ENCODE measurements at places on chromosomes 13 and 19.

- DNase-seq = no peak
Measured at GRCh38 chr19:7211191-7211951, 82.8 kb downstream of the INSR start.

GRCh38 chr19:38375098-38375493 is 725 bp downstream of the PSMD8 start:
- no peak for DNase-seq

GRCh38 chr13:54845351-54845965 is 1816.8 kb downstream of the OLFM4 start:
- DNase-seq = no peak

DNA sequence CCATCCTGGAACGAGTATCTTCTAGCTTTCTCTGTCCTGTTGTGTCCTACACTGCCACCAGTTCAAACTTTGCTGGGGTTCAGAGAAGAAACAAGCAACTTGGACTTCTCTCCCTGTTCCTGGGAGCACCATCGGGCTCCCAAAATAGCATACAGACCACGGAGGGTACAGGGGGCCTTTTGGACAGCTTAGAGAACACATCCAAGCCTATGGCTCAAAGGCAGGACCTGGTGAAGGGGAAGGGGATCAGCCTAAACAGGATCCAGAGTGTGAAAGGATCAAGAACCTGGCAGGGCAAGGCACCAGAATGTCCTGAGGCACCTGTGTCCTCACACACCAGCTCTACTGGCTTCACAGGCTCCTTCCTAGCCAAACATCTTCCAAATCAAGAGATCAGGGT is 1336.5 kb downstream of the UQCRFS1 start:
- DNase-seq = no peak

- DNase-seq = no peak
Measured at GRCh38 chr13:51821606-51822005, 17.6 kb upstream of the DHRS12 start.

GRCh38 chr19:29629836-29630534 is 23.9 kb downstream of the POP4 start:
- no peak for DNase-seq

GRCh38 chr13:80173224-80173623 is 167.7 kb downstream of the SPRY2 start:
- DNase-seq = no peak

GRCh38 chr19:29277102-29277501 is 64.2 kb upstream of the UQCRFS1 start:
- DNase-seq = no peak

DNA sequence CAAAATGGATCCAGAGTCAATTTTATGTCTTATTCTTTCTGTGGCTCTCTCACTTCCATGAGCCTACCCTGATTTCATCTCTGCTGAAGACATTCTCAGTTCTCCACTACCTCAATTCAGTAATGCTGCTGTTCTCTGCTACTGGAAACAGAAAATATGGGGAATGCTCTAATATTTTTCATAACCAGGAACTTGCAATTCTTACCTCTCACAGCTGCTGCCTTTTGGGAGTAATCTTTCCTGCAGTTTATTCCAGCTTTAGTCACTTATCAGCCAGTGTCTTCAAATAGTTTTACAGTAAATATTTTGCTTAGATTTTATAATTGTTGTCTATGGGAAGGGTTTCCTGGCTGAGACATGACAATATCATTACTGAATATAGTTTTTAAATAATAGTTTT is 145.1 kb upstream of the UFM1 start:
- DNase-seq = no peak

GRCh38 chr19:13160557-13160956 is 10.3 kb downstream of the IER2 start:
- DNase-seq = no peak

DNA sequence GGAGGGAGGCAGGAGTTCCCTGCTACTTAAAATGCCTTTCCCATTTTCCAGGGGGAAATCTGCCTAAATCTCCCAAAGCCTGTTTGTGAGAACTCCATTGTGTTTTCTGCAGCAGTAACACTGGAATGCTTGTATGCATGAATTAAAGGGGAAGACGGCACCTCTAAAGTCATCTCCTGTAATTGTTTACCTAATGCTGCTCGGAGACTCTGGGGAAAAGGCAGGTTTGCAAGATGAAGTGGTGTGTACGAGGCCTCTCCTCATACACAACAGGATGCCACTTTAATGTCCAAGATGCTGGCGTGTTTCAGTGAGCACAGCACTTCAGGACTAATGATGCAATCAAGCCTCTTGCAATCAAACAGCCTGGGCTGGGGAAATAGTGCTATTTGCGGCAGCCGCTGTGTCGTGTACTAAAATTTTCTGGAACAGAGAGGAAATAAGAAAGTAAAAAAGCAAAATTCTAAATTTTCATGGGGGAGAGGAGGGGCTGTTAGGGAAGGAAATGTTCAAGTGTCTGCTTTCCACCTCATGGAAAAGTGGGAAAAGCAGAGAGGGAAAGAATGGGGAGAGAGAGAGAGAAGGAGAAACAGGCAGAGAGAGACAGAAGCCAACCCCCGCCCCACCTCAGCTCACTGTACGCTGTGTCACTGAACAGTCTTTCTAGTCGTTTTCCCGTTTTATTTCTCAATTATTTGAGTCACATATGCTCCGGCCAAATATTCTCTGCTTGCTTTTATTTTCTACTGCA is 32.9 kb downstream of the TSHZ3 start:
- DNase-seq = no peak

GRCh38 chr19:52170304-52170703 is 1.1 kb downstream of the ZNF836 start:
- no peak for DNase-seq

GRCh38 chr19:3360421-3361383 is 5.7 kb upstream of the NFIC start:
- no peak for DNase-seq

DNA sequence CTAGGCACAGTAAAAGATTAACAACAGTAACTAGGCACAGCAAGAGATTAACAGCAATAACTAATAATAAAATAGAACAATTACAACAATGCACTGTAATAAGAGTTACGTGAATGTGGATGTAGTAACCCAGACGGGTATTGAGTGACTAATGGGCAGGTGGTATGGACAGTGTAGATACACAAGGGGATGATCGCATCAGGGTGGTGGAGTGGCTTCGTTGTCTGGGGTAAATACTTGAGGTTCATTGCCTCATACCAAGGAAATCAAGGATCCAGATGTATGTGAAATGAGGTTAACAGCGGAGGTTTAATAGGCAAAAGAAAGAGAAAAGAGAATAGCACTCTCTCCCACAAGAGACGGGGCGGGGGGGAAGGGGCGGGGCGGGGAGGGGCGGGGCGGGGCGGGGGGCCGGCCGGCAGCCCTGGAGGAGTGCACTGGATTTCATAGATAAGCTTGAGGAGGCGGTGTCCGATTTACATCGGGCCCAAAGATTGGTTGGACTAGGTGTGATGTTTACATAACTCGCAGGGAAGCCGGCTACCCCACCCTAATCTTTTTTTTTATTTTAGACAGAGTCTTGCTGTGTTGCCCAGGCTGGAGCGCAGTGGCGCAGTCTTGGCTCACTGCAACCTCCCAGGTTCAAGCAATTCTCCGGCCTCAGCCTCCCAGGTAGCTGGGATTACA is 106.3 kb downstream of the KCTD15 start:
- no peak for DNase-seq

- DNase-seq = no peak
Measured at GRCh38 chr19:41896581-41896942, 13.6 kb downstream of the ARHGEF1 start.

GRCh38 chr13:44660050-44660449 is 83.9 kb upstream of the TSC22D1 start:
- no peak for DNase-seq

GRCh38 chr19:48560095-48560530 is 8.1 kb downstream of the SULT2B1 start:
- no peak for DNase-seq

DNA sequence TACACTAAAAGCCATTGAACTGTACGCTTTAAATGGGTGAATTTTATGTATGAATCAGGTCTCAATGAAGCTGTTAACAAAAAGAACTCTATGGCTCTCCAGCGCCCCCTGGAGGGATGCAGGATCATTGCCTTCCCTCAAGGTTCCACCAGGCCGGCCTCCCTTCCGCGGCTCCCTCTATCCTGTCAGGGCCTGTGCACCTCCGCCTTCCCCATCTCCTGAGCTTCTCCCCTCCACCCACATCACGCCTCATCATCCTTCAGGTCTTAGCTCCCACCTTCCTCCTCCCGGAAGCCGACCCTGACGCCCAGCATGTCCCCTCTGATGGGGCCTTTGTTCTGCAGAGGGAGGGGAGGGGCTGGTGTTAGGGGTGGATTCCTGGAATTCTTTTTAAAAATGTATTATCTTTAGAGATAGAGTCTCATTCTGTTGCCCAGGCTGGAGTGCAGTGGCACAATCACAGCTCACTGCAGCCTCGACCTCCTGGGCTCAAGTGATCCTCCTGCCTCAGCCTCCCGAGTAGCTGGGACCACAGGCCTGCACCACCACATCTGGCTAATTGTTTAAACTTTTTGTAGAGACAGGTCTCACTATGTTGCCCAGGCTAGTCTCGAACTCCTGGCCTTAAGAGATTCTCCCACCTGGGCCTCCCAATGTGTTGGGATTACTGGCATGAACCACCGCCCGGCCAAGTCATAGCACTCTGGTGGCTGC is 27.7 kb downstream of the MEIS3 start:
- peak; percentile 31 for DNase-seq

- no peak for DNase-seq
Measured at GRCh38 chr13:33526718-33527117, 241.2 kb upstream of the STARD13 start.

DNA sequence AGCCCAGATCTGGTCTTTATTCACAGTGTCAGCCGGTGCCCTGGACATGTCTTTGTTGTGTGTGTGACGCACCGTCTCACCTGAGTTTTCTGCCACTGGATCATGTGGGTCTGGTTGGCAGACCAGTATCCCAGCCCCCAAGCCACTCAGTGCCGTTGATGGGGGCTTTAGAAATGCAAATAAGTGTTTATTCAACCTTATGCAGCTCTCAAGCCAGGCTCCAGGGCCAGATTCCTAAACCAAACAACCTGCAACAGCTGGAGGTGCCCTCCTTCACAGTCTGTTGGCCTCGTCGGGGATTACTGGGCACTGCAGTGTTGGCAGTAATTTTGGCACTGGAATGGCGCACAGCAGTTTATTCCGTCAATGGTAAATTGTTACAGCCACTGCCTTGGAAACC is 21.6 kb downstream of the FAM124A start:
- no peak for DNase-seq

- no peak for DNase-seq
Measured at GRCh38 chr19:56403261-56403660, 871 bp upstream of the ZNF583 start.

DNA sequence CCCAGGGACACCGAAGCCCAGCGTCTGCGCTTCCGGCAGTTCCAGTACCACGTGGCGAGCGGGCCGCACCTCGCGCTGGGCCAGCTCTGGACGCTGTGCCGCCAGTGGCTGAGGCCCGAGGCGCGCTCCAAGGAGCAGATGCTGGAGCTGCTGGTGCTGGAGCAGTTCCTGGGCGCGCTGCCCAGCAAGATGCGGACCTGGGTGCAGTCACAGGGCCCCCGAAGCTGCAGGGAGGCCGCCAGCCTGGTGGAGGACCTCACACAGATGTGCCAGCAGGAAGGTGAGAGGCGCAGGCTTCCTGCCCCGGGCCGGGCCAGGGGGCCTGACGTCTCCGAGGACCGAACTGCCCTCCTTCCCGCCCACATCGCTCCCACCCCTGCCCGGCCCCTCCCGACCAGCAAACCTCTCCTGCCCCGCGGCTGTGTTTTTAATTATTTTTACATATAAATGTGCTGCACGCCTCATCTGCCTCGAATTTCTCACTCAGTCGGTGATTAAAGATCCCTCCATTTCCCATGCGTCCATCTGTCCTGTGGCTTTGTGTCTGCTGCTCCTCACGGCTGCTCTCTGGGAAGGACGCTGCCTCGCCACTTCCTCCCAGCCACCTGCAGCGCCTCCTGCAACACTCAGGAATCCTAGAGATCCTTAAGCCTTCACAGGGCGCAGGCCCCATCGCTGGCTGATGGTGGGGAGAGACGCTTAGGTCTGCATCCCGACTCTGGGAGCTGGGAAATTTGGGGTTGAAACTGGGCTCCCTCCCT is 4.3 kb downstream of the ZSCAN1 start:
- no peak for DNase-seq

DNA sequence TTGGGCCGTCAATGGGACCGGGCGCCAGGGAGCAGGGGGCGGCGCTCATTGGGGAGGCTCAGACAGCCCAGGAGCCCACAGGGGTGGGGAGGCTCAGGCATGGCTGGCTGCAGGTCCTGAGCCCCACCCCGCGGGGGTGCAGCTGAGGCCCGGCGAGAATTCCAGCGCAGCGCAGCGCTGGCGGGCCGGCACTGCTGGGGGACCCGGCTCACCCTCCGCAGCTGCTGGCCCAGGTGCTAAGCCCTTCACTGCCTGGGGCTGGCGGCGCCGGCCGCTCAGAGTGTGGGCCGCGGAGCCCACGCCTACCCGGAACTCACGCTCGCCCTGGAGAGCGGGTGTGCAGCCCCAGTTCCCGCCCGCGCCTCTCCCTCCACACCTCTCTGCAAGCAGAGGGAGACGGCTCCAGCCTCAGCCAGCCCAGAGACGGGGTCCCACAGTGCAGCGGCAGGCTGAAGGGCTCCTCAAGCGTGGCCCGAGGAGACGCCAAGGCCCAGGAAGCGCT is 1227.4 kb downstream of the PCDH17 start:
- no peak for DNase-seq

- no peak for DNase-seq
Measured at GRCh38 chr19:34601071-34601470, 75.9 kb downstream of the SCGB2B2 start.

DNA sequence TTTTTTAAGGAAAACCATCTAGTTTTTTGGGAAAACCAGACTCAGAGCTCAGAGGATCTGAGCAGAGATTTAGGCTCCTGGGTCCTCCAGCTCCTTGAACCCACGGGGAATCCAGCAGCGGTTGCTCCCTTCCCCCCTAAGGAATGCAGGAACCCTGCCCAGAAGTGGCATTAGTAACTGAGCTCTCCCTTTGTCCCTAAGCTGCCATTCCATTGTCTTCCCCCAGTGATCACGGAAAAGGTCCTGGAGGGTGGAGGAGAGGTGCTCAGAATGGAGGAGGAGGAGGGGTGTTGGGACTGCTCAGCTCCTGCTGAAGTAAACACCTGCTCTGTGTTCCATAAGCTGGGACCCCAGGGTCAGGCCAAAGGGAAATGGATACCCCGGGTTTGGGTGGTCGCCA is 16.8 kb upstream of the OR1M1 start:
- DNase-seq = no peak

DNA sequence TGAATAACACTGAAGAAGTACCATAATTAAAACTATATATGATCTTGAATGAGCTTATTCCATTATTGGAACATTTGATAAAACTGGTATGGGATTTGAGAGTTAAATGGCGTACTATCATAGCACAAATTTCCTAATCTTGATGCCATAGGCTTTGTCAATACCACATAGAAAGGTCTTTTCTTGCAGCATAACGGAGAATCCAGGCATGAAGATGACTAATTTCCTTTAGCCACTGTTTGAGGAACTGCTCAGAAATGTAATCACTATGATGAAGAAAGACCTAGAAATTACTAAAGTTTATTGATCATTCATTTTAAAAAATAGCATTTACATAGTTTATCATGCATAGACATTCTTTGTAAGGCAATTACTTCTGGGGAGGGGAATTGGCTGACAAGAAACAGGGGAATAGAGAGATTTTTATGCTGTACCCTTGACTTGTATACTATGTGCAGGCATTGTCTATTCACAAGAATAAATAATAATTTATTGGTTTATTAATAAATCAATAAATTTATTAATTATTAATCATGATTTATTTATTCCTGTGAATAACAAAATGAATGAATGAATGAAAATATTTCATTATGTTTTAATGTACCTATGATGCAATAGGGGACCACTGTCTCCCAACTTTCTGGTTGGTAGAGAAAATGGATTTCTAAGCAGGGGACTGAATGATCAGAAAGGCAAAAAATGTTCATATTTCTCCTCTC is 2676.6 kb downstream of the PCDH9 start:
- DNase-seq = no peak
